ENCODE measurements at places on chromosomes 4 and X.

DNA sequence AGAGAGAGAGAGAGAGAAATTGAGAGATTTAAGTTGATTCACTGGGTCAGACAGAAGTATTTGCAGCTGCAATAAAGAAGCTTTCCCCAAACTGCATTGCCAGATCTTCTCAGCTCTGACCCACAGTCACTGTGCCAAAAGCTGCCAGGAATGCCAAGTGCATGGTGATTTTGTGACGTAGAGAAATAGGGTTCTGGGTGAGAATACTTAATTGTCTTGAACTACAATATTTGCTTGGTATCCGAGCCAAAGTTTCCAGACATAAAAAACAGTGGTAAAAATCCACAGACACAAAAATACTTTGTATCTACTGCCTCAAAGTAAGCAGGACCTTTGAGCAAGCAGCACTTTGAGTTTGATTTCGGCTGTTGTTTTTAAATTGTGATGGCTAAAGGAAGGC, 331.1 kb downstream of the GRID2 start:
- H3K27ac ChIP-seq = no peak overlapping the region
- no peaks in the 10 kb centered on the region for H3K36me3 ChIP-seq
- DNase-seq = no peak
- H3K27me3 ChIP-seq = no peaks in the 10 kb centered on the region
- H3K4me1 ChIP-seq = no peaks in the 10 kb centered on the region

- peak overlapping the region; percentile 62 for H3K4me3 ChIP-seq
Measured at GRCh38 chr4:153467897-153468262, 1.7 kb downstream of the TMEM131L start.

DNA sequence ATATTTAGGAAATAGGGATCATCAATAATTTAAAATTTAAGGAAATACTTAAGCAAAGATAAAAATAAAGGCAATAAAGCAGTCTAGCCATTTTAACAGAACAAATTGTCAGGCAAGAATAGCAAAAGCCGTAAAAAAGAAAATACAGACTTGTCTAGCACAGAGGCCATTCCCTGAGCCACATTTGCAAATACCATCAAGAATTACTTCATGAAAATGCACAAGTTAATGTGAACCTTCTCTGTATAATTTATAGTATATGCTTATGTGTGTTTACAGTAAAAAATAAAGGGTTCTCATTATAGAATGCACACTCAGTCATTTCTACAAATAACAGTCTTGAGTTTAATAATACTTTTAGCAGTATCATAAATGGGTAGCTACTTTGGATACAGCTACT, 505.9 kb upstream of the CPEB2 start:
- H3K4me1 ChIP-seq = no peaks in the 10 kb centered on the region
- H3K27me3 ChIP-seq = no peaks in the 10 kb centered on the region
- DNase-seq = no peak
- no peak overlapping the region for H3K27ac ChIP-seq
- no peaks in the 10 kb centered on the region for H3K36me3 ChIP-seq
- no peak overlapping the region for H3K4me3 ChIP-seq

DNA sequence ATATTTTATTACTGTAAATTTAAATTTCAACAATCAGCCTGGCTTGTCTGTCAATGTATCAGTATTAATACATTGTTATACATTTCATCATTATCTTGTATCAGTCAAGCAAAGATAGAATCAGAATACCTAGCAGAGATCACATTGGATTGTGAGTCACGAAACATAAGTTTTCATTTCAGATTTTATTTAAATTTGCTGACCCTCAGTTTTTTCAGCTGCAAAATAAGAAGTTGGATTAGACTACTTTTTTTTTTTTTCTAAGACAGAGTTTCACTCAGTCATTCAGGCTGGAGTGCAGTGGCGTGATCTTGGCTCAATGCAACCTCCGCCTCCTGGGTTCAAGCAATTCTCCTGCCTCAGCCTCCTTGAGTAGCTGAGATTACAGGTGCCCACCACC, 33.4 kb upstream of the NKX3-2 start:
- no peak overlapping the region for H3K27ac ChIP-seq
- H3K27me3 ChIP-seq = no peaks in the 10 kb centered on the region
- DNase-seq = no peak
- no peak overlapping the region for H3K4me3 ChIP-seq
- H3K36me3 ChIP-seq = peaks cover 80% of the 10 kb centered on the region

DNA sequence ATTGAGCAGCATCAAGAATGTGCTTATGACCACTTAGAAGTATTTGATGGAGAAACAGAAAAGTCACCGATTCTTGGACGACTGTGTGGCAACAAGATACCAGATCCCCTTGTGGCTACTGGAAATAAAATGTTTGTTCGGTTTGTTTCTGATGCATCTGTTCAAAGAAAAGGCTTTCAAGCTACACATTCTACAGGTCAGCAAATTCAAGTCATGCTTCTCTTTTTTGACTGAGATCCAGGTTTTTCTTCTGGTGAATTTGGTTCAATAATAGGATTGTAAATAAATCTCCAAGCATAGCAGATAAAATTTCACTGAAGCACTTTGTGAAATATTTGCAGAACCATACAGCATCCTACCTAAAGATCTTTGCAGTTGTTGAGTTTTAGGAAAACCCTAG, 218.1 kb downstream of the TLL1 start:
- no peaks in the 10 kb centered on the region for H3K36me3 ChIP-seq
- no peaks in the 10 kb centered on the region for H3K27me3 ChIP-seq
- no peaks in the 10 kb centered on the region for H3K4me1 ChIP-seq
- H3K4me3 ChIP-seq = no peak overlapping the region
- H3K27ac ChIP-seq = no peak overlapping the region
